ENCODE measurements at places on chromosomes 16 and 17.

GRCh38 chr17:78484271-78485246 is 92.6 kb downstream of the DNAH17 start:
- DNase-seq, result peak; percentile 86

DNA sequence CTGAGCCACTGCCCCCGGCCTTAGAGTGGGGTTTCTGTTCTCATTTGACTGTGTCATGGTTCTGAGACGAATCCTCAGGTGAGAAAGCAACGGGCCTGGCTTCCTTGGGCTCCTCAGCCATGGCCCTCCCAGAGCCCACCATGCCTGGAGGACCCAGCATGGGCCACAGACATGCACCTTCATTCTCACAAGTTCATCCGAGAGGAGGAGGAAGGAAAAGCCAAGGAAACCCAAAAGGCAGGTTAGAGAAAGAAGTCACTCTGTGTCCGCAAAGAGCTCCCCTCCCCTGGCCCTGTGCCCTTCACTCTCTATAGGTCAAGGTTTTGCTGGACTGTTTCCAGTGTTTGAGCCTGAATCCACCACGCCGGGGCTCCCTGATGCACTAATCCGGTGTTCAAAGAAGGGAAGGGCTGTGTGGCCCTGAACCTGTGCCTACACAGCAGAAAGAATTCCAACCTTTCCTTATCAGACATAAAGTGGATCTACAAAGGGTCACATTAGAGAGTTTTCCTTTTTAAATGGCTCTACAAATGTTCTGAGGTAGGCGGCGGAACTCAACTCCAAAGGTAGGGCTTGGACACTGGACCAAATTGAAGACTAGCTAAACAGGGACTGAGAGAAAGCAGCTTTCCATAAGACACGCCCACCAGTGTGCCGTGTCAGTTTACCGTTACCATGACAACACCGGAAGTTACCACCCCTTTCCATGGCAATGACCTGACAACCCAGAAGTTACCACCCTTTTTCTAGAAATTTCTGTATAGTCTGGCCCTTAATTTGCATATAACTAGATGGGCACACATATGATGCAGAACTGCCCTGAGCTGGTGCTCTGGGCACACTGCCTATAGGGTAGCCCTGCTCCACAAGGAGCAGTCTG is 15.9 kb upstream of the PECAM1 start:
- no peak for DNase-seq

DNA sequence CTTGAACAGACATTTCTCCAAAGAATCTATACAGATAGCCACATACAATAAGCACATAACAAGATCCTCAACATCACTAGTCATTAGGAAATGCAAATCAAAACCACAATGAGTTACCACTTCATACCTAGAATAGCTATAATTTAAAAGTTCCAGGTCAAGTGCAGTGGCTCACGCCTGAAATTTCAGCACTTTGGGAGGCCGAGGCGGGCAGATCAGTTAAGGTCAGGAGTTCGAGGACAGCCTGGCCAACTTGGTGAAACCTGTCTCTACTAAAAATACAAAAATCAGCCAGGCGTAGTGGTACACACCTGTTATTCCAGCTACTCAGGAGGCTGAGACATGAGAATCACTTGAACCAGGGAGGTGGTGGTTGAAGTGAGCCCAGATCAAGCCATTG is 19.9 kb downstream of the RANBP10 start:
- DNase-seq, result no peak

DNA sequence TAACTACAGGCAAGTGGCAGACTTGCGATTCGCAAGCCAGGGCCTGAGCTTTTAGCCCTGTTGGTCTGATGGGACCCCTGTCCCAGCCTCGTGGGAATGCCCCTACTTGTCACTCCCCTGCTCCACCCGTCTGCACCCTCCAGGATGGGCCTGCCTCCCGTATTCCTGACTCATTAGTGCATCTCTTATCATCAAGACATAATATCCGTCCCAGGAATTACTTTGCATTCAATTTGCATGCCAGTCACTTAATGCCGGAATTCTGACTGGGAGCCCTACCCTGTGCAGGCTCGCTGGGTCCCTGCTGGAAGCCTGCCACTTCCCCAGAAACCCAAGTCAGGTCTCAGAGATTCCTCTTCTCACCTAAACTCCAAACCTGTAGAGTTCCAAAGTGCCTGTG is 3.3 kb downstream of the PRSS53 start:
- no peak for DNase-seq

GRCh38 chr16:85704011-85704410 is 15.3 kb upstream of the GINS2 start:
- no peak for DNase-seq

GRCh38 chr16:58027916-58028455 is 2.4 kb downstream of the MMP15 start:
- peak; percentile 10 for DNase-seq

GRCh38 chr17:40076591-40076990 is 13.8 kb downstream of the THRA start:
- DNase-seq, result no peak

DNA sequence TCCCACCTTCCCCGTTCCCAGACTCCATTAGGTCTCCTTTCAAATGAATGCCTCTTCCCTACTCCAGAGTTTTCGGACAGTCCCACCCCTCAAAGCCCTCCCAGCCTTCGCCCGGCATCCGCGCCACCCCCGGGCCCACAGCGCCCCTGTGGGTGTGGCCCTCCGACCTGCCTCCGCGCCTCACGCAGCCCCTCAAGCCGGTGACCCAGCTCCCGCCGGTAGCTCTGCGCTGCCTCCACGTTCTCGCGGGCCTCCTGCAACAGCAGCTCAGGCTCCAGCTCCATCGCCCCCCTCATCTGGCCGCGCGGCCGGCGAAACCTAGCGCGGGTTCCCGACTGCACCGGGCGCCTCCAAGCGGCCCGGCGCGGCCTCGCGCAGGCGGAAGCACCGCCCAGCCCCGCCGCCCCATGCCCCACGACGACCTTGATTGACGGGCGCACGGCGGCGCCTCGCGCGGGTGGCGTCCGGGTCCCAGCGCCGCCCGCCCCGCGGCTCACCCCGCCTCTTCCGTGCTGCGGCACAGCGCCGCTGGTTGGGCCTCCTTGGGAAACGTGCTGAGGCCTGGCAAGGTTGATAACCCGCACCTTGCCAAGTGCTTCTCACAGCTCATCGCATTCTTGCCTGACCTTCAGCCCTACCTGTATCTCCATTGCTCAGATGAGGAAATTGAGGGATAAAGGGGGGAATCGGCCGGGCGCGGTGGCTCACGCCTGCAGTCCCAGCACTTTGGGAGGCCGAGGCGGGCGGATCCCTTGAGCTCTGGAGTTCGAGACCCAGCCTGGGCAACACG is at the start of gene CRLF3:
Gene CRLF3 (minus strand): TSS at position 337 of the 790 bp plus-strand sequence. CDS start 41 bp downstream, at position 296.
- DNase-seq, result peak; percentile 98

DNA sequence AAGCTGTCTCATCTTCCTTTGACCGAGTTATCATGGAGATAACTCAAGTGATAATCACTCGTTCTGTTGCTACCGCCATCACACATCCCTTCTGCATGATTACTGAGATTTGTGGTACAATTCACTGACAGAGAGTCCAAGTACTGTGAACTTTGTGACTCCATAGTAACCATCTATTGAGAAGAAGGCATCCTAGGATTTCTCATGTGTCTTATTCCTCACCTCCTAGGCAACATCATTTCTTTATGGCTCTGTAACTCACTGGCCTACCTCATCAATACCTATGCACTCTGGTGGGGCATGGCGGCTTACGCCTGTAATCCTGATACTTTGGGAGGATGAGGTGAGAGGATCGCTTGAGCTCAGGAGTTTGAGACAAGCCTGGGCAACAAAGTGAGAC is 19.4 kb downstream of the DRC7 start:
- DNase-seq, result no peak
